ENCODE measurements at places on chromosomes 7 and 10.
A peak's percentile ranks its signal among the peaks of the same experiment; 100 is the strongest.

DNA sequence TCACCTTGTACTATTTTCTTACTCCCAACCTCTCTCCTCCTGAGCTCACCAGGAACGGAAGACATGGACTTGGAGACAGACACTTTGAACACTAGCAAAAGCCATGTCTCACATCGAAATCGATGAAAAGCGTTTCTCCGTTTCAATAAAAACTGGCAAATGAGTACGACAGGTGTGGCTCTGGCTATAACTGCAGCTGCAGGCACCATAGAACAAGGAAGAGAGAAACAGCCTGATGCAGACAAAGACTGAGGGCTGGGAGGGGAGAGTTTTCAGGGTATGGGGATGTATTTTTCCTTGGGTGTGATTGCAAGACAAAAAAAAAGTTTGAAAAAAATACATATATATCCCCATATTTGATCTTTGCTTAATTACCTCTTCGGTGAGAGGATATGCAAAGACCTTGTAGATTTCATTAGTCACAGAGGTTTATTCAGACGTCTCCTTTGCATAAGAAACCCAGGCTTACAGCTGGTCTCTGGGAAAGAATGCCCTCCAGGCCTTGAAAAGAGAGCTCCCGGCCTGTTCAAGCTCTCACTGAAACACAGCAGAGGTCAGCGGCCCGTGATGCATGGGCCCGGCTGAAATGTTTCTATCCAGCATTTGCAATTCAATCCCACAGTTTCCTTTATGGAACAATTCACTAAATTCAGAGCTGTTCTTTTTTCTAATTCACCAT lies 63.1 kb downstream of the TLL2 start:
- no peak overlapping the region for H3K27ac ChIP-seq
- peaks cover 8% of the 10 kb centered on the region for H3K27me3 ChIP-seq
- no peaks in the 10 kb centered on the region for H3K36me3 ChIP-seq
- DNase-seq: peak; percentile 22
- H3K4me1 ChIP-seq: peaks cover 21% of the 10 kb centered on the region

GRCh38 chr7:159097661-159098423 lies 46.8 kb downstream of the VIPR2 start:
- H3K27ac ChIP-seq: no peak overlapping the region
- peaks cover 34% of the 10 kb centered on the region for H3K4me1 ChIP-seq
- no peak overlapping the region for H3K4me3 ChIP-seq
- DNase-seq: no peak

- H3K4me3 ChIP-seq: no peak overlapping the region
- no peak overlapping the region for H3K27ac ChIP-seq
- no peak for DNase-seq
- H3K27me3 ChIP-seq: peaks cover 8% of the 10 kb centered on the region
Measured at GRCh38 chr10:59702347-59702746, 7.3 kb downstream of the SLC16A9 start.

DNA sequence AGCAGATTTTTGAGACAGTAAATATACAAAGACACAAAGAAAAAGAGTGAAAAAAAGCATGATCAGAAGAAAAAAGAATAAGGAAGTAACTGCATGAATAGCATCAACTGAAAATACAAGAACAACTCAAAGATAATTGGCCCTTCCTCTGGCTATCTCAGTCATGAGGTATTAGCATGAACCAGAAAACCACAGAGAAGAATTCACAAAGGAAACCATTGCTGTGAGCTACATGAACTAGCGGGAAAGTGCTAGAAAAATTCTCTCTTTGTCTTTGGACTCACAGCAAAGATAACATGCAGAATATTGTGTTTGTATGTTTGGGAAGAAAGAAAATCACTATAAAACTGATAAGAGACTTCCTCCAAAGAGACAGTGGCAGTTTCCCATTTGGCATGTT lies 82.9 kb downstream of the SORCS1 start:
- no peak overlapping the region for H3K4me3 ChIP-seq
- H3K36me3 ChIP-seq: no peaks in the 10 kb centered on the region
- no peak for DNase-seq
- no peak overlapping the region for H3K27ac ChIP-seq
- H3K27me3 ChIP-seq: peaks cover 5% of the 10 kb centered on the region

DNA sequence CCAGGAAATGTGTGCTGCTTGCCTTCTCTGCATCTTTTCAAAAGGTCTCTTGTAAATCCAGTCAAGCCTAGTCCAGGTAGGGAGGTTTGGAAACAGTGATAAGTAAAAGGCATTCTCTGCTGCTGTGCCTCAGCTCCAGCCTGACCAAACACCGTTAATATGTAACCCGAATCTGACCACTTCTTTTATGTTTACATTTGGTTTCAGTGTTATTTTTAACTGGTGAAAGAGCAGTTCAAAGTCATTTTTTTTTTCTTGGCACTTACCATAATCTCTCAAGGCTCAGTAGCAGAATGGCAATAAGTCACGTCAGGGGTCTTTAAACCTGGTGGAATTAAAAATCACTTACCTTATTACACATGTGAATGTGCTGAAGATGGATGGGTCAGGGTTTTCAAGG lies 216.8 kb downstream of the PTEN start:
- peak overlapping the region; percentile 64 for H3K27ac ChIP-seq
- no peak for DNase-seq
- H3K36me3 ChIP-seq: no peaks in the 10 kb centered on the region
- no peak overlapping the region for H3K4me3 ChIP-seq
- H3K27me3 ChIP-seq: no peaks in the 10 kb centered on the region

DNA sequence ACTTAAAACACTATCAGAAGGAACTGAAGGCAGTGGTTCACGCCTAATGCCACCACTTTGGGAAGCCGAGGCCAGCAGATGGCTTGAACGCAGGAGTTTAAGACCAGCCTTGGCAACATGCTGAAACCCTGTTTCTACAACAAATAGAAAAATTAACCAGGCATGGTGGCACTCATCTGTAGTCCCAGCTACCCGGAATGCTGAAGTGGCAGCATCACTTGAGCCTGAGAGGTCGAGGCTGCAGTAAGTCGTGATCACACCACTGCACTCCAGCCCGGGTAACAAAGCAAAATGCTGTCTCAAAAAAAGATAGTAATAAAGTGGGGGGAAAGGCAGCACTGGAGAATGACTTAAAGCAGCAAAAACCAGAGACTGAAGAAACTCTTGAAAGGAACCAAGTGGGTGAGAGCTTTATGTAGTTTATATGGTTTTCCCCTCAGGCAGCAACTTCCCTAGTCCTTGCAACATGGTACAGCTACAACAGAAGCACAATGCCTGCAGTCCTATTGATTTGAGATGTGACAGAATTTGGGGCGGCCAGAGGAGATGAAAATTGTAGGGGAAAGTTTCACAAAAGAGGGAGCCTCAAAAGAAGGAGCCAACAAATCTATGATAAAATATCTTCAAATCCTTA lies 38.1 kb downstream of the GDI2 start:
- H3K27ac ChIP-seq: peak overlapping the region; percentile 98
- peaks cover 90% of the 10 kb centered on the region for H3K36me3 ChIP-seq
- no peak for DNase-seq
- H3K4me3 ChIP-seq: no peak overlapping the region
- peaks cover 8% of the 10 kb centered on the region for H3K4me1 ChIP-seq

GRCh38 chr7:43489257-43489656 lies 93.7 kb upstream of the STK17A start:
- no peak for DNase-seq
- H3K4me3 ChIP-seq: no peak overlapping the region

- H3K36me3 ChIP-seq: no peaks in the 10 kb centered on the region
- H3K4me1 ChIP-seq: peaks cover 28% of the 10 kb centered on the region
- H3K27ac ChIP-seq: no peak overlapping the region
- no peak overlapping the region for H3K4me3 ChIP-seq
Measured at GRCh38 chr10:44804661-44805060, 106.5 kb upstream of the TMEM72 start.

DNA sequence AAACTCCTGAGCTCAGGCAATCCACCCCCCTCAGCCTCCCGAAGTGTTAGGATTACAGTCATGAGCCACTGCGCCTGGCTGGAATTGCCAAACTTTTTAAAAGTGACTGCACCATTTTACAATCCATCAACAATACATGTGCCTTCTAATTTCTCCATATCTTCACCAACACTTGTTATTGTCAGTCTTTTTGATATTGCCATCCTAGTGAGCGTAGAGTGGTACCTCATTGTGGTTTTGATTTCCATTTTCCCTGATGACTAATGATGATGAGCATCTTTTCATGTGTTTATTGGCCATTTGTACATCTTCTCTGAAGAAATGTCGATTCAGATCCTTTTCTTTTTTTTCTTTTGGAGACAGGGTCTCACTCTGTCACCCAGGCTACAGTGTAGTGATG lies 21.7 kb upstream of the STRIP2 start:
- H3K27me3 ChIP-seq: no peaks in the 10 kb centered on the region
- DNase-seq: no peak
- peaks cover 57% of the 10 kb centered on the region for H3K36me3 ChIP-seq
- H3K4me1 ChIP-seq: no peaks in the 10 kb centered on the region
- H3K27ac ChIP-seq: no peak overlapping the region
- H3K4me3 ChIP-seq: no peak overlapping the region

DNA sequence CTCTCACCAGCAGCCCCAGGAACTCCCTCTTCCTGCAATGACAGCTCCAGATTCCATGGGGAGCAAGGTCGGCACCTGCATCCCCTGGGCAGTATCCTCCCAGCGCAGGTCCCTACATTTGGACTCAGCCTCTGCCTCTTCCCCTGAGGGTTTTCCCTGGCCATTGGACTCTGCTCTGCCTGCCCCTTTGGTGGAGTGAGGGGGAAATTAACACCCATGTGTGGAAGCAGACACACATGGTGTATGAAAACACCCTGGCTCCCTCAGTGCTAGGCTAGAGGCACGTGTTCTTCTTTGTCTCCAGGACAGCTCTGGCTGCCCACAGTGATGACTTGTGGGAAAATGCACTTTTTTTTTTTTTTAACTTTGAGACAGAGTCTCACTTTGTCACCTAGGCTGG lies 8.4 kb downstream of the PRF1 start:
- H3K36me3 ChIP-seq: no peaks in the 10 kb centered on the region
- DNase-seq: no peak
- peaks cover 6% of the 10 kb centered on the region for H3K27me3 ChIP-seq
- no peak overlapping the region for H3K4me3 ChIP-seq
- H3K4me1 ChIP-seq: peaks cover 39% of the 10 kb centered on the region

- H3K27me3 ChIP-seq: no peaks in the 10 kb centered on the region
- H3K4me1 ChIP-seq: peaks cover 22% of the 10 kb centered on the region
- H3K4me3 ChIP-seq: no peak overlapping the region
- peaks cover 46% of the 10 kb centered on the region for H3K36me3 ChIP-seq
- no peak overlapping the region for H3K27ac ChIP-seq
Measured at GRCh38 chr7:129845178-129845971, 107.4 kb downstream of the UBE2H start.

DNA sequence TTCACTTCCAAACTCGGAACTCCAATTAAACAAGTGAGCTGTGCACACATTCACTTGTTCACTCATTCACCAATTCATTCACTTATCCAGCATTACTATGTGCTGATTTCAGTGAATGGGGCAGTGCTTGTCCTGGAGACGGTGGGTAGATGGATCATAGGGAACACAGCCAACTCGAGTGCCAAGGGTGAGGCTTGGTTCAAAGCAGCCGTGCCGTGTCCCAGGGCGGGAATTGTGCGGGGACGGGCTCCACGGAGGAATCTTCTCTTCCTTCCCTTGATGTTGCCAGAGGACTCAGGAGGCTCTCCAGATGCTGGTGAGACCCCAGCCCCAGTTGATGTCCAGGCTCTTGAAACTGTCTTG lies 2.9 kb downstream of the SH2D4B start:
- peaks cover 42% of the 10 kb centered on the region for H3K4me1 ChIP-seq
- H3K4me3 ChIP-seq: no peak overlapping the region
- H3K27me3 ChIP-seq: peaks cover 22% of the 10 kb centered on the region
- no peak for DNase-seq

DNA sequence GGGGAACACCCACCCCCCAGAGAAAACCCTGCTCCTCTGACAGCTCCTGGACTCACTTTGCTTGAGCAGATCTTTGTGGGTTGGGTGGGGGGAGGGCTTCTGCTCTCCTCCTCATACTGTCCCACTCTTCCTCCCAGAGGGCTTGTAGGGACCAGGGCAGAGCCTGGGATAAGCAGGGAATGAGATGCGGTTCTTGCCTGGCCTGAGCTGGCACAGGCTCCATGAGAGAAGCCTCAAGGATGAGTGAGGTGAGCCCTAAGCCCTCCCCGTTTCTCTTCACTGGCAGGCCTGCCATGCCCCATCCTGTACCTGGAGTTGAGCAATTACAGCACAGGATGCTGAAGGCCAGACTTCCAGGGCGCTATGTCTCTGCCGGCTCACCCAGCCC lies 134.7 kb downstream of the ADAM12 start:
- H3K27me3 ChIP-seq: no peaks in the 10 kb centered on the region
- no peak for DNase-seq
- peaks cover 18% of the 10 kb centered on the region for H3K4me1 ChIP-seq
- H3K27ac ChIP-seq: no peak overlapping the region
- H3K4me3 ChIP-seq: no peak overlapping the region

DNA sequence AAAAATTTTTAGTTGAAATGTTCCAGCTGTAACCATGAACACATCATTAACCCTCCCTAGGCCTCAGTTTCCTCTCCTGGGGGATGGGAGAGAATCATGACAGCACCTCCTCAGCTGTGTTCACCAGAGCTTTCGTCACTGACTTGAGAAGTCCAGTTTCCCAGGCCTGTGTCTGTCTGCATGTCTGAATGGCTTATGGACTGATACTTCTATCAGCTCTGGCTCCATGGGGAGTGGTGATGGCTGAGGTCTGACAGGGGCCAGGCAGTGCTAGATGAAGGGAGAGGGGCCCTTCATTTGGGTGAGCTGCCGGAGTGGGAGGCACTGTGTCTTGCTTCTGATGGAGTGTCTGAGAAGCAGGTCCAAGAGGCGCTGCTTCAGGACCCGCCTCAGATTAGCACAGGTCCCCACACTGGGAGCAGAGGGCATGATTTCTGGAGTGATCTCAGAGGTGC lies 192.9 kb downstream of the PTPN20 start:
- no peak for DNase-seq
- H3K4me1 ChIP-seq: peaks cover 10% of the 10 kb centered on the region
- H3K4me3 ChIP-seq: no peak overlapping the region
- H3K36me3 ChIP-seq: no peaks in the 10 kb centered on the region

DNA sequence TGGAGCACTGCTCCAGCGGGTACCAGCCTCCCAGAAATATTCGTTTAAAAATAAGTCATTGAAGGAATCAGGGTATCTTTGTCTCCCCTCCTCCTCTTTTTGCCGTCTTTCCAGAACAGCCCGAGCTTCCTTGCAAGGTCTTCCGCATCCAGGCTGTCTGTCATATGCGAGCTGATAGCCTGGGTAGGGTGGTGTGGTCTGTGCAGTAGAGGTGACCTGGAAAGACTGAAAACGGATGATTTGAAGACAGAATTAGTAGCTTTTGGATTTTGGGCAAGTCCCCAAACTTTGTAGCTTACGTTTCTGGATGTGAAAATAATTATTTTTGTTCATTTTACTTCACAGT lies 480 bp downstream of the VPS50 start:
- H3K4me1 ChIP-seq: peaks cover 16% of the 10 kb centered on the region
- no peak overlapping the region for H3K27ac ChIP-seq
- H3K4me3 ChIP-seq: peak overlapping the region; percentile 94
- no peak for DNase-seq
- no peaks in the 10 kb centered on the region for H3K36me3 ChIP-seq
- H3K27me3 ChIP-seq: peaks cover 22% of the 10 kb centered on the region

- H3K36me3 ChIP-seq: no peaks in the 10 kb centered on the region
- DNase-seq: no peak
- H3K4me1 ChIP-seq: peaks cover 31% of the 10 kb centered on the region
- peak overlapping the region; percentile 62 for H3K4me3 ChIP-seq
Measured at GRCh38 chr10:132176623-132177500, 9.9 kb upstream of the DPYSL4 start.

Data from nephron progenitor cell (in vitro differentiated cells).